PC-9 (cell line): ENCODE measurements at places on chromosomes 11 and 22. TPM values are rescaled to one million over a fixed set of nuclear protein-coding genes. Genes with fewer than 3 reads are reported as not detected.

- H3K27me3 ChIP-seq = peaks cover 15% of the 10 kb centered on the region; the same call in 1 of the 2 replicates
- no peaks in the 10 kb centered on the region for H3K4me1 ChIP-seq
- no peak for DNase-seq
- no peaks in the 10 kb centered on the region for H3K36me3 ChIP-seq
Measured at GRCh38 chr11:128824191-128825049, 42.7 kb downstream of the KCNJ1 start.

- H3K4me1 ChIP-seq = no peaks in the 10 kb centered on the region
- no peak for DNase-seq
- peaks cover 67% of the 10 kb centered on the region for H3K27me3 ChIP-seq
- H3K27ac ChIP-seq = no peak overlapping the region
Measured at GRCh38 chr22:25849522-25849921, 107.5 kb downstream of the MYO18B start.

Gene OR51E2
- total RNA-seq = not detected in 2 replicates

DNA sequence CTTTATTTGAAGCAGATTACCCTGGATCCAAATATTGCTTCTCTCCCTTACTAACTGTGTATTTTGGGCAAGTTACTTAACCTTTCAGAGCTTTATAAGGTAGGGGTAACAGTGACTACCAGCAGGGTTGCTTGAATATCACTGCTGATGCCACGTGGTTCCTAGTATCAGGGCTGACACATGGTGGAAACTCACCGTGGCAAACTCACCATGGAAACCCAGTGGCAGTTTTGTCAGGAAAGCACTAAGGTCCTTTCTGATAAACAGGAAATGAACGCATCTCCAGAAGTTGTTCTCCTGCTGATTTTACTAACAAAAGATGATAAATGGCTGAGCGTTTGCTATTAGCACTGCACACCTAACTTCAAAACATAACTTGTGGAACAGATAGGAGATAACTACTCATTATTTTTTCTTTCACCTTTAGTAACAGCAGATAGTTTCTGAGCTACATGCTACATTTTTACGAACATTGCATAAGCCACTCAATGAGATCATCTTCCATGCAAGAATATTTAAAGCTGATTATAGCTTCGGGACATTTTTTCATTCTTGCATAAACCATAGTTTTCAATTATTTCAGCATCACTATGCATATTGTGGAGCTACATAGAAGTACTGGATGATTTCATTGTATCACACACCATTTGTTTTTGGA, 59.7 kb upstream of the RAG2 start:
- no peak overlapping the region for H3K27ac ChIP-seq
- H3K4me3 ChIP-seq = no peak overlapping the region
- H3K36me3 ChIP-seq = no peaks in the 10 kb centered on the region
- no peaks in the 10 kb centered on the region for H3K27me3 ChIP-seq
- H3K4me1 ChIP-seq = no peaks in the 10 kb centered on the region

Gene TYR
- total RNA-seq = not detected in 2 replicates

DNA sequence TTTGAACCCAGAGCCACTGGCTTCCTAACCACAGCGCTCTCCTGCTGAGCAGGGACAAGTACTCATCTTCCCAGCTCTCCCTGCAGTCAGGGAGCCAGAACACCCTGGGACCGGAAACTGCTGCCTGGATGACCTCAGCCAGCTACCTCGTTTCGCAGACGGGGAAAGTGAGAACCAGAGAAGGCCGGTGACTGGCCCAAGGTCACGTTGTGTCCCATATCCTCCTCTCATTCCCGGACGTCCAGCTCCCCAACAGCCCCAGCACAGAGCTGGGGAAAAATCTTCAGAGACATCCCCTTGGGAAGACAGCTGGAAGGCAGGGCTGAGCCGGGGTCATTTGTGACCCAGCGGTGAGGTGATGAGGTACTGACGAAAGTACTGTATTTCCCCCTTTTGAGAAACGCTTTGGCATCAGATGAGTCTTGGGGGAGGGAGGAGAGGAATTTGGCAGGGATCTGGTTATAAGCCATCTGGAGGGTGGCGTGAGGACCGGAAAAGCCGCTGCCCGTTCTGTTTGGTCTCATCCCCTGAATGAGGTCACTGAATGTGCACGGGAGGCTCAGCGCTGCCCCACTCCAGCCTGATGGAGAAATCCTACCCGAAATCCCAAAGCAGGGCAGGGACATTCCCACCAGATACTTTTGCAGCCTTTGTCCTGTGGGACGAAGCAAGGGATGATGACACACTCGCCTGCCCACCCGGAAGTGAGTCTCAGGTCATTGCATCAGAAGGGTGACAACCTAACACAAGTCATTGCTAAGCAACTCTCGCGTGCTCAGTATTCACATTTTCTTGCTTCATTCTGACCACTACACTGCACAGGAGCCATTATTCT, 41.1 kb downstream of the LIF start:
- H3K36me3 ChIP-seq = no peaks in the 10 kb centered on the region
- peak overlapping the region; percentile 98 for H3K27ac ChIP-seq
- peak; percentile 91 for DNase-seq
- peaks cover 88% of the 10 kb centered on the region for H3K4me1 ChIP-seq
- H3K27me3 ChIP-seq = no peaks in the 10 kb centered on the region
- H3K4me3 ChIP-seq = peak overlapping the region; percentile 27; the same call in 1 of the 2 replicates

- H3K36me3 ChIP-seq = no peaks in the 10 kb centered on the region
- no peaks in the 10 kb centered on the region for H3K27me3 ChIP-seq
- DNase-seq = peak; percentile 65
- peaks cover 12% of the 10 kb centered on the region for H3K4me1 ChIP-seq
- peak overlapping the region; percentile 87 for H3K27ac ChIP-seq
- H3K4me3 ChIP-seq = peak overlapping the region; percentile 84
Measured at GRCh38 chr11:819129-819931, 616 bp downstream of the PNPLA2 start.

DNA sequence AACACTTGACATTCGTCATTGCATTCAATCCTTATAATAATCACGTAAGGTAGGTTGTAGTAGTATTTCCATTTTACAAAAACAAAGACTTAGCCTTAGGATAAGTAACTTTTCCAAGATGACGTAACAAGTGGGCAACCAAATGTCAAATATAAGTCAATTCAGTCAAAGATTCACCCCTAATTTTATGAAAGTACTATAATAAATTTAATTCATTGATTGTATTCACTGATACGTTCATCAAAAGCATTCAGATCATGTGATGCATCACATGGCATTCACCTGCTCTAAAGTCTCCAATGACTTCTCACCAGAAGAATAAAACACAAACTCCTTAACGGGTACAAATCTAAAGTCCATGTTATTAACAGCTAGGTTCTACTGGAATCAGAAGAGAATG, 2.1 kb downstream of the KIF18A start:
- H3K27me3 ChIP-seq = no peaks in the 10 kb centered on the region
- H3K4me3 ChIP-seq = peak overlapping the region; percentile 93
- H3K27ac ChIP-seq = no peak overlapping the region
- peaks cover 41% of the 10 kb centered on the region for H3K4me1 ChIP-seq
- no peak for DNase-seq
- no peaks in the 10 kb centered on the region for H3K36me3 ChIP-seq

GRCh38 chr11:94297985-94298576, 6.3 kb upstream of the IZUMO1R start:
- no peaks in the 10 kb centered on the region for H3K36me3 ChIP-seq
- H3K4me1 ChIP-seq = no peaks in the 10 kb centered on the region
- H3K27ac ChIP-seq = no peak overlapping the region
- no peak overlapping the region for H3K4me3 ChIP-seq

DNA sequence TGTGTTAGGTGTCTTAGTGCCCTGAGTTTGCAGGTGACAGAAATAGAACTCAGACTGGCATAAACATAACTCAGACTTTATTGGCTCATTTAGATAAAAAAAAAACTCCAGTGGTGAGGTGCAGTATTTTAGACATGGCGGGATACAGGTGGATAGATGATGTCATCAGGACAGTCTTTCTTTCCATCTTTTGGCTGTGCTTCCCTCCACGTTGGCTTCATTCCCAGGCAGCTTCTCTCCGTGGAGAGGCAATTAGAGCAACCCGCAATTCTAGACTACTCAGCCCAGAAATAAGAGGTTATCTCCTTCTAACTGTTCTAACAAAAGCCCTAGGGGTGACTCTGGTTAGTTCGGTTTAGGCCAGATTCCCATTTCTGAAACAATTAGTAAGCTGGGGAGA, 40.5 kb downstream of the NCAM1 start:
- no peak overlapping the region for H3K27ac ChIP-seq
- H3K4me3 ChIP-seq = no peak overlapping the region
- H3K27me3 ChIP-seq = no peaks in the 10 kb centered on the region
- H3K4me1 ChIP-seq = 0 out of 2 replicates have a peak, but pooled peaks cover 6% of the 10 kb centered on the region
- no peak for DNase-seq

- peak; percentile 74 for DNase-seq
- H3K4me1 ChIP-seq = peaks cover 27% of the 10 kb centered on the region
- H3K4me3 ChIP-seq = no peak overlapping the region
- no peaks in the 10 kb centered on the region for H3K36me3 ChIP-seq
- no peak overlapping the region for H3K27ac ChIP-seq
Measured at GRCh38 chr11:118889797-118890196, 6.1 kb downstream of the CXCR5 start.

DNA sequence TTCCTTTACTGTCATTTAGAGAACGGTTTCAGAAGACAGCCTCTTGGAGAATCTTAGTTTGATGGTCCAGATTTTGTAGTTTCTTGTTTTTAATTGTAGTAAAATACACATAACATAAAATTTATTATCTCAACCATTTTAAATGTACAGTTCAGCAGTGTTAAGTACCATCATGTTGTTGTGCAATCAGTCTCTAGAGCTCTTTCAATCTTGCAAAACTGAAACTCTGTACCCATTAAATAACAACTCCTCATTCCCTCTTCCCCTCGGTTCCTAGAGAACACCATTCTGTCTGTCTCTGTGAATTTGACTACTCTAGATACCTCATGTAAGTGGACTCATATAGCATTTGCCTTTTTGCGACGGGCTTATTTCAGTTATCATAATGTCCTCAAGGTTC, 69.8 kb downstream of the GRIK4 start:
- H3K27ac ChIP-seq = no peak overlapping the region
- H3K36me3 ChIP-seq = no peaks in the 10 kb centered on the region
- DNase-seq = no peak
- H3K4me3 ChIP-seq = no peak overlapping the region
- peaks cover 97% of the 10 kb centered on the region for H3K27me3 ChIP-seq
- no peaks in the 10 kb centered on the region for H3K4me1 ChIP-seq

GRCh38 chr11:5767056-5767455, 13.0 kb downstream of the OR52N4 start:
- H3K4me3 ChIP-seq = no peak overlapping the region
- H3K27me3 ChIP-seq = no peaks in the 10 kb centered on the region
- H3K4me1 ChIP-seq = no peaks in the 10 kb centered on the region
- no peaks in the 10 kb centered on the region for H3K36me3 ChIP-seq

Gene CCDC134
- 29.0 and 33.3 TPM in 2 replicates for total RNA-seq

Gene CCDC81
- 0.65 and 1.1 TPM in 2 replicates for total RNA-seq

Gene KCNA4
- total RNA-seq = not detected in 2 replicates

- H3K36me3 ChIP-seq = no peaks in the 10 kb centered on the region; the same call in 1 of the 2 replicates
- no peak overlapping the region for H3K27ac ChIP-seq
- H3K27me3 ChIP-seq = no peaks in the 10 kb centered on the region
- H3K4me3 ChIP-seq = no peak overlapping the region
Measured at GRCh38 chr22:17655289-17655688, 16.7 kb downstream of the BCL2L13 start.

Gene KCTD14
- total RNA-seq = 12.0 and 21.3 TPM in 2 replicates

Gene CARNS1
- 0.15 and 0.35 TPM in 2 replicates for total RNA-seq

DNA sequence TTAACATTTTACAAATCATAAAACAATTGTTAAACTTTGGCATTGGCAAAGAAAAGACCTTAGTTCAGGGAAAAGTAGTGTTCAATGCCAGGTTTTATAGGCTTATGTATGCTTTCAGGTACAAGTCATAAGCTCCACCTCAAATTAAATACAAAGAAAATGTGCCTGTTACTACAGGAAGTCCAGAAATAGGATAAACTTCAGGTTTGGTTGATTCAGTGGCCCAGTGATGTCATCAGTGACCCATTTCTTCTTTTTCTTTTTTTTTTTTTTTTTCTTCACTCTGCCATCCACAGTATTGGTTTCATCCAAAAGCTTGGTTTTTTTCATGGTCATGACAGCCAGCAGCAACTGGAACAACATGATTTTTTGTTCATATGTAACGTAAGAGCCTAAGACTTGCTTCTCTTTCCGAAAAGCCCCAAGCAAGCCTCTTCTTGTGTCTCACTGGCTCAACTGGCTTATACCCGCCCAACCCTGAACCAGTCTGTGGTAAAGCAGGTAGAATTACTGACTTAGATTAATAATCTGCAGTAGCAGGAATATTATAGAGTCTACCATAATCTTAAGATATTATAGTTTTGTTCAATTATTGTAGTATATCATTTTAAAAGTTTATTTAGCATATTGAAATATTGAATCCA, 46.2 kb downstream of the TTC17 start:
- no peak for DNase-seq
- H3K4me3 ChIP-seq = no peak overlapping the region
- H3K4me1 ChIP-seq = no peaks in the 10 kb centered on the region
- H3K36me3 ChIP-seq = peaks cover 45% of the 10 kb centered on the region
- H3K27me3 ChIP-seq = no peaks in the 10 kb centered on the region
- no peak overlapping the region for H3K27ac ChIP-seq

Gene GAL
- 3.9 and 12.8 TPM in 2 replicates for total RNA-seq

DNA sequence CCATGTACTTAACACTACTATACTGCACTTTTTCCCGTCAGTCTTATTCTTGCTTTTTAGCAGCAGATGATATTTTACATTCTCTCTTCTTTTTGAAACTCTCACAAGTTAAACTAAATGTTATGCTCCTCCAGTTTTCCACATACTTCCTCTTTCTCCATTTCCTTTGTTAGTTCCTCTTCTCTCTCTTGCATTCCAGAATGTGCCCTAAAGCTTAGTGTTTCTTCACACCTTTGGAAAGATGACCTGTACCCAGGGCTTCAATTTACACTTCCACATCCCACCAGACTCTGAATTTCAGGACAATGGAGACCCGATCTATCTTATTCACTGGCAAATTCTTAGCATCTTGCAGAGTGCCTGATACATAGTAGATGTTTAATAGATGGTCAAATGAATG, 51.8 kb downstream of the APIP start:
- H3K4me3 ChIP-seq = no peak overlapping the region
- DNase-seq = no peak
- H3K27ac ChIP-seq = no peak overlapping the region
- H3K4me1 ChIP-seq = no peaks in the 10 kb centered on the region
- H3K27me3 ChIP-seq = no peaks in the 10 kb centered on the region
- H3K36me3 ChIP-seq = no peaks in the 10 kb centered on the region

- no peak for DNase-seq
- no peaks in the 10 kb centered on the region for H3K36me3 ChIP-seq
- H3K4me3 ChIP-seq = no peak overlapping the region
Measured at GRCh38 chr22:22943521-22944267, 56.1 kb downstream of the IGLL5 start.

Gene TCN2
- total RNA-seq = 11.5 and 12.9 TPM in 2 replicates

Gene LRFN4
- total RNA-seq = 13.8 and 26.6 TPM in 2 replicates

Gene TMEM223
- 17.9 and 22.6 TPM in 2 replicates for total RNA-seq

Gene USH1C
- not detected in 2 replicates for total RNA-seq

GRCh38 chr22:36852056-36852973, 8.5 kb upstream of the NCF4 start:
- H3K4me3 ChIP-seq = no peak overlapping the region
- no peaks in the 10 kb centered on the region for H3K27me3 ChIP-seq
- no peaks in the 10 kb centered on the region for H3K36me3 ChIP-seq
- no peak overlapping the region for H3K27ac ChIP-seq
- DNase-seq = no peak

GRCh38 chr11:68724293-68724692, 27.0 kb downstream of the TESMIN start:
- no peak for DNase-seq
- H3K4me1 ChIP-seq = no peaks in the 10 kb centered on the region
- peaks cover 18% of the 10 kb centered on the region for H3K27me3 ChIP-seq

Gene OR52I2
- total RNA-seq = not detected in 2 replicates
